Right hindlimb (tissue), 1 donor: ENCODE measurements at places on chromosomes 4 and X.

GRCh38 chr4:181476508-181476890 lies 766.7 kb upstream of the TENM3 start:
- no peak for DNase-seq

GRCh38 chr4:118712872-118713271 lies 27.7 kb downstream of the METTL14 start:
- DNase-seq, result no peak

- DNase-seq, result no peak
Observed at GRCh38 chr4:33924239-33924638, 2320.1 kb downstream of the ARAP2 start.

GRCh38 chr4:7812921-7813320 lies 126.7 kb downstream of the AFAP1 start:
- no peak for DNase-seq

GRCh38 chr4:24604558-24605214 lies 20.3 kb upstream of the DHX15 start:
- DNase-seq, result no peak

GRCh38 chr4:68390205-68390935 lies 40.5 kb upstream of the YTHDC1 start:
- DNase-seq, result no peak

- DNase-seq, result no peak
Observed at GRCh38 chr4:15040916-15041463, 38.7 kb downstream of the CPEB2 start.
